Kidney capillary endothelial cell (primary cell): ENCODE measurements at places on chromosomes 4 and X.
A peak's percentile ranks its signal among the peaks of the same experiment; 100 is the strongest.

- DNase-seq = no peak
These were observed 43.0 kb downstream of the EIF2S3 start for GRCh38 chrX:24097741-24098260.

DNA sequence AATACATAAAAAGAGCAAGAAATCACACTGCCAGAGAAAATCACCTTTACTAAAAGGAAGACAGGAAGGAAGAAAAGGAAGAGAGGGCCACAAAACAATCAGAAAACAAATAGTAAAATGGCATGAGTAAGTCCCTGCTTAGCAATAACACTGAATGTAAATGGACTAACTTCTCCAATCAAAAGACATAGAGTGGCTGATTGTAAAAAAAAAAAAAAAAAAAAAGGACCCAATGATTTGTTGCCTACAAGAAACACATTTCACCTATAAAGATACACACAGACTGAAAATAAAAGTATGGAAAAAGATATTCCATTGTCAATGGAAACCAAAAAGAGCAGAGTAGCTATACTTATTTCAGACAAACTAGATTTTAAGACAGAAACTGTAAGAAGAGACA lies 12.6 kb downstream of the CENPU start:
- DNase-seq = no peak

DNA sequence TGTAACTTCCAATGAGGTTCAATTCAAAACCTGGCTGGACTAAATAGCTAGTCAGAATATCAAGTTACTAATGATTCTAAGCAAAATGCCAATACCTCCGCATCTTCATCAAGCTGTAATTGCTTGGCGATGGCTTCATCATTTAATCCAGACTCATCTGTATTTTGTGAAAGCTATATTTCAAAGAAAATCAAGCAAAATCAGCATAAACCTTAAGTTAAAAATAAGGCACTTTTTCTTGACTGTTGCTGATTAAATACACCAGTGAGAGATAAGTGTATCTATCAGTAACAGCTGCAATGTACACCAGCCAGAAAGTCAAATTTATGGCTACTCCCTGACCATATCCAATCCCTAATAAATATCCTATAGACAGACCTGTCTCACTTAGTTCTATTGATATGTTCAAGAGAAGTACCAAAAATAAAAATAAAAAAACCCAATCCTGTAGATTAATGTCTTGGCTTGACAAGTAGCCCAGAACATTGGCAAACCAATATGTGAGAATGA lies 39.6 kb downstream of the RFC1 start:
- DNase-seq = no peak

DNA sequence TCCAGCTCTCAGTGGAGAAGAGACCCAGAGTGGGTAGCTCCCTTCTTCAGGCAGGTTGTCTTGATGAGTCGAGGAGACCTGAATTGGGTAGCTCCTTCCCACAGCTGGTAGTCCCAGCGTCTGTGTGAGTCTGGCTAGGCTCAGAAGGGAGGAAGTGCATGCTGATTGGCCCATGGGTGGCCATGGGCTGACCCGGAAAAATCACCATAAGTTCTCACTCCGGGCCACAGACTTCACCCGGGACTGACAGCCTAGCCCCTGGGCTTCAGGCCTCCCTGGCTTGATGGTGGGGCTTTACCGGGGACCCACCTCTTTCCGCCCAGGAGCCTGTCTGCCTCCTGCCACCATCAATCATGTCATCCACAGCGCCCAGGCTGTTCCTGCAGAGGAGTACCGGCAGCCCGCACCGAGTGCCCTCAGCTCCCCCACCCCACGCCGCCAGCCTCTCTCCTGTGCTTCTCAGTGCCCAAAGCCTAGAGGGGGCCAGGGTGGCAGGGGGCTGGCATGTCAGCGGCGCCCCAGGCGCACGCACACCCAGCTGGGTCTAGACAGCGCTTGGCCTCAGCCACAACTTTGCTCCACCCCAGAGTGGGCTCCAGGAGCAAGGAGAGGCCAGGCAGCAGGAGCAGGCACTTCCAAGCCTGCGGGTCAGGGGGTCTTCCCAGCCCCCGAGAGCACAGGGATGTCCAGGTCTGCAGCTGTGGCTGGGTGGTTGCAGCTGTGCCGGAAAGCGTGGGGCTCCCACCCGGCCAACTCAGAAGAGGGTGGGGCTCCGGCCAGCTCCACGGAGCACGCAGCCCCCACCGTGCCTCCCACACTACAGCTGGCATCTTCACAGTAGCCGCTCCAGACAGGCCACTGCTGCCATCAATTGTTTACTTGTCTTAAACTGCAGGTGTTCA lies 16.1 kb upstream of the SAT1 start:
- no peak for DNase-seq

GRCh38 chr4:181661090-181661489 lies 582.1 kb upstream of the TENM3 start:
- no peak for DNase-seq

GRCh38 chrX:22338740-22339139 lies 66.0 kb downstream of the CBLL2 start:
- DNase-seq = no peak

GRCh38 chr4:92184566-92184965 lies 119.2 kb upstream of the GRID2 start:
- no peak for DNase-seq

DNA sequence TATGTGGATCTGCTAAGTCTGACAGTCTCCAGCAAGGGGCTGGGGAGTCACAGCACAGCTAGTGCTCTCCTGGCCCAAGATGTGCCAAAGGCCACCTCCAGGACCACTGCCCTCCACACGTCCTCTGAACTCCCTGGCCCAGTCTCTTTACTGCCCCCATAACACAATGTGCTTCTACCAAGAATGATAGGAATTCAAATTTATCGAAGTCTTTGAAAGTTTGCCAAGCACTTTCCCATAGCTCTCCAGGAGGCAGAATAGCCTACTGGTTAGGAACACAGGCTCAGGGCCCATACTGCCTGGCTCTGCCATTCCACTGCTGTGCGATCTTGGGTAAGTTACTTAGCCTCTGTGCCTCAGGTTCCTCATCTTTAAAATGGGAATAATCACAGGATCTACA lies 86.7 kb downstream of the NHSL2 start:
- no peak for DNase-seq

- DNase-seq = no peak
These were observed 101.5 kb upstream of the CXXC4 start for GRCh38 chr4:104596189-104596588.

DNA sequence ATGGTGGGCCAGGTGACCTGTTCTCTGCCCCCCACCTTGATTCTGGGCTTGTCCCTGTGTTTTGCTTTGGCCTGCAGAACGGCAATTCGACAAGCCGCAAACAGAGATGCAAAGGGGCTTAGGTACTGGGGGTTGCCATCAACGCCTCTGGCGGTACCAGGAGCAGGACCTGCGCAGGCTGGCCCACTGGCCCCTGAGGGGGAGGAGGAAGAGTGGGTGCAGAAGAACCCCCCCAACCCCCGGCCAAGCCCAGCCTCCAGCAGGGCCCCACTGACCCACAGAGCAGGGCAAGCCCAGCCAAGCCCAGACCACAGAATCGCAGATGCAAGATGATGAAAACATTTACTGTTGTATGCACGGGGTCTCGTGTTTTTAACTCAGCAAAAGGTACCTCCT lies 89.4 kb downstream of the PPP2R2C start:
- no peak for DNase-seq

GRCh38 chrX:38678821-38679220 lies 117.5 kb downstream of the TSPAN7 start:
- DNase-seq = no peak

DNA sequence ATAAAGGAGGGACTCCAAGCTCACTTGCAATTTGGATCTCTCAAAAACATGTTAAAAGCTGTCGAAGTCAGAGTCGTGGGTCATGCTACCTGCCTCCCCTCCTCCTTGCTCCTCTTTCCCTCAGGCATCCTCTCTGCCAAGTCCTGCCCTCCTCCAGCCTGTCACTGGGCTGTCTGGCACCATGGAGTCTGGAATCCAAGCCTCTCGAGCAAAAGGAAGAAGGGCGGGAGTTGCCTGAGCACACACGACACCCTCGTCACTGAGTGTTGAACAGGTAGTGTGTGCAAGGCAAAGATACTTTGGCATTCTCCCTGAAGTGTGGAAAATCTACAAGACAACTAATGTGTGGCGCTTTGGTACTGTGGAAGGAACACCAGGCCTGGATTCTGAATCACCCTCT lies 62.2 kb downstream of the HAUS3 start:
- no peak for DNase-seq

GRCh38 chrX:25025615-25026014 lies 9.8 kb upstream of the ARX start:
- DNase-seq = no peak

- DNase-seq = no peak
These were observed 1833.2 kb upstream of the PCDH7 start for GRCh38 chr4:28886934-28887333.

DNA sequence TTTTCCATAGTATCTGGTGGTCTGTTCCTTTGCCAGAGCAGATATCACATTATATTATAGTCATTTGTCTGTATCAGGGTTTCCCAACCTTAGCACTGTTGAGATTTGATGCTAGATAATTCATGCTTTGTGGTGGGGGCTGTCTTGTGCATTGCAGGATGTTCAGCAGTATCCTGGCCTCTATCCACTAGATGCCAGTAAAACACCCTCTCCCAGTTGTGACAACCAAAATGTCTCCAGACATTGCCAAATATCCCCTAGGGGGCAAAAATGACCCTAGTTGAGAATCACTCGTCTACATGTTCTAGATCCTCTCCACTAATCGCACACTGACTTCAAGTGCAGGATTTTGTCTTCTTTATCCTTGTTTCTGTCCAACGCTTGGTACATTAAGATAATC lies 160.8 kb downstream of the FANCB start:
- DNase-seq = no peak

DNA sequence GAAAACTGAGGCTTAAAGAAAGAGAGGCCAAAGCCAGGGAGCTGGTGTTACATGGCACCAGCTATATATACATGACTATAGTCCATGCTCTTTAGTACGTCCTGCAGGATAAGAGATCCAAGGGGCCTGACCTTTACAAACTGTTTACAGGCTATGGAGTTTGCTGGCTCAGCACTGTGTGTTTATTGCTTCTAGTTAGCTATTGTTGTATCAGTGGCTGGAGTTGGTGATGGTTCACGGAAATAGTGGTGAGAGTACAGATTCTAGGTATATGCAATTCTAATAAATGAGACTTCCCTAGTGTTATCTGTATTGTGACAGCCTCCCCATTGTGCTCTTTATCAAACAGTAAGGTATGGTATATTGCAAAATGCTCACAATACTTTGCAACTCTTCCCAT lies 46.5 kb downstream of the REPS2 start:
- no peak for DNase-seq

- no peak for DNase-seq
These were observed 19.4 kb upstream of the SLC25A6 start for GRCh38 chrX:1411326-1411725.

DNA sequence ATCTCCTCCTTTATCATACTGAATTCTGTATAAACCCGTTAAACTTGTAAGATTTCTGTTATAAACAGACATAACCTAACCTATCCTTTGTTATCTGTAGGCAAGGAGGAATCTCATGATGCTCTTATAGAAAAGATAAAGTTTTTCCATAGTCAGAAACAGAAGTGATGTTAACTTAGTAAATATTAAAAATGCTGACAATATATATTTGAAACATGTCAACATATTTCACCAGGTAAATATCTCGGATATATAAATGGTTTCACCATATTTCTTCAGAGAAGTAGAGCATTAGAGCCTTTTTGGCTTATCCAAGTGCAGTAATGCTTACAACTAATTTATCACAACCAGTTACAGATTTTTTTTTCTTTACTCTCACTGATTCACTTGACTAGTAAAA lies 625.9 kb downstream of the PDHA2 start:
- DNase-seq = no peak

GRCh38 chr4:8338351-8338961 lies 68.9 kb downstream of the HTRA3 start:
- DNase-seq = no peak

GRCh38 chr4:26931966-26932365 lies 71.3 kb downstream of the STIM2 start:
- DNase-seq = no peak

GRCh38 chr4:56051029-56051709 lies 102.4 kb downstream of the CEP135 start:
- DNase-seq = no peak

- no peak for DNase-seq
These were observed 19.1 kb downstream of the BCOR start for GRCh38 chrX:40078489-40079227.

DNA sequence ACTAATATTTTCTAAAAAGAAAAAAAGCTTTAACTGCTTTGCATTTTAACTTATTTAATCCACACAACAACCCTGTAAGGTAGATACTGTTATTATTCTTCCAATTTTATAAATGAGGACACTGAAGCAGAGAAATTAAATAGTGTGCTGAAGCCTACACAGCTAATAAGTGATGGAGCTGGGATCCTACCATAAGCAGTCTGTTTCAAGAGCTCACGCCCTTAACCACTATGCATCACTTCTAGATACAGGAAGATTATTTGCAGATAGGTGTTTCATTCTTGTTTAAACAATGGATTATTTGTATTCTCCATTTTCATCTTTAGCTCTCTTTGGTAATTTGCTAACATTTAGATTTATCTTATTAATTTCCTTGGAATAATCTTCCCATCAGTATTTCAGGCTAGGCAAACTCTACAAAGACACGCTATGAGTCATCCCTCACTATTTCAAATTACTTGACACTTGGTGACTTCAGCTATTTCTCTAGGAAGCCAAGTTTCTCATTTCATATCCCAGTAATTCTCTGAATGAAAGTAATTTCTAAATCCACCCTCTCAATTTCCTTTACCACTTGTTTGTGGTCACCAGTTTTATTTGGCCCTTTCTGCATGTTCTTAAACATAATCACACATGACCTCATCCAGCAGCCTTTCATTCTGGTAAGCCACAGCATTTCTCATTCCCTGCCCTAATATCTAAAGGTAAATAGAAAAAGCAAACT lies 67.3 kb downstream of the ASB9 start:
- DNase-seq = no peak

- DNase-seq = no peak
These were observed 558.3 kb upstream of the GRIA3 start for GRCh38 chrX:122625821-122626220.

DNA sequence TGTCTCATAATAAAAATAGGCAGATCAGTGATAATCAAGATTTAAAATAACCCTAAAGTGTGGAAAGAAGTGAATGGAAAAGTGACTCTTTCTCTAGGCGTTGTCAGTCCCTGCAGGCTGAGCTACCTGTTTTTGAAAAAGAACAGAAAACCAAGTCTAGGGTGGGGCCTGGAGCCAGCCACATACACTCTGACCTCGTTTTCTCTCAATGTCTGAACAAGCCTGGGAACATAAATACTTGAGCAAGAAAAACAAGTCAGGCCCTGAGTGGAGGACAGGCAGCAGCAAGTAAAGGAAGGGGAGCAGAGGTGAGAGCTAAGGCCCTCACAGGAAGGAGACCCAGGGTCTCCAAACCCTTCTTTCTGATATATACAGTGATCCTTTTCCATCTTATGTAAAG lies 91.7 kb upstream of the HPF1 start:
- no peak for DNase-seq

DNA sequence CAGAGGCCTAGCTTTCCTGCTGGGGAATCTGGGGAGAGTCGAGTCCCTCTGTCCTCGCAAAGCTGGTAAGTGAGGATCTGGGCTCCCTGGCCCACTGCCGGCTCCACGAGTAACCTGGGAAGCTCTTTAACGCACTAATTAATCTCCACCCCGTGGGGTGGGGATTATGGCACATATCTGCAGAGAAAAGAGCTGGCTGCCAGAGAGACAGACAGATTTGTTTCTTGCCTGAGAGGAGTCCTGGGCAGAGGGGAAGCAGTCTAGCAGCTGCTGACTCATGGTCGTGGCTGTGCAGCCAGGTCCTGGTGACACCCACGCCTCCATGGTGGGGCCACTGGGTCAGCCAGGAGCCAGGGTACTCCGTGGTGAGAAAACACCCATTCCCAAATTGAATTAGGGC lies 14.0 kb downstream of the SORCS2 start:
- DNase-seq = peak; percentile 56

- DNase-seq = no peak
These were observed 14.5 kb downstream of the ARHGAP24 start for GRCh38 chr4:85489273-85489981.
